ENCODE measurements at places on chromosomes 7 and 10.

DNA sequence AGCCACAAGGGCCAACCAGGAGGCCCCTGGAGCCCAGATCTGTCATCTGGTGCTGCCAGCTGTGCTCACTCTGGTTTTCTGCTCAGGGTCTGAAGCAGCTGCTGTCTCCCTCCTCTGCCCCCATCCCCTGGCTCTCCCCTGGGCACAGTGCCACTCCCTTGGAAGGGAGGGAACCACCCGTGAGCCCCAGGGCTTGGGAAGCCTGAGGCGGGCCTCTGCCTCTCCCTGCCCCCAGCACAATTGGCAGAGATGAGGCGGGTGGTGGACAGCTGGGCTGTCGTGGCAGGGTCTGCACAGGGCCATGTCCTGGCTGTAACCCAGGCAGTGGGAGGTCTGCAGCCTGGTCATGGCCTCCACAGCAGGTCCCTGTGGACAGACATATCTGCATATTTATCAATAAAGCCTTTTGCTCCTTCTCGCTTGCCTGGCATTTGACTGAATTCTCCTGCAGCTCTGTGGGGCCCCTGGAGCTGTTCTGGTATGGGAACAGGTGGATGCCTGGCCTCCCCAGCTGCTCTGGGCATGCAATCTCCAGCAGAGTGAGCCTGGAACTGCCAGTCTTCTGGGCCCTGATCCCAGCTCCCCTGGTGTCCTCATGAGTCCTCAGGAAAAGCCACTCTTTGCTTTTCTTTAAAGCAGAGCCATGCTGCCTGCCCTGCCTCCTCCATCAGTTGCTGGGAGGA lies 1.6 kb upstream of the ANKRD2 start:
- no peak for DNase-seq

GRCh38 chr10:66337211-66337610 lies 588.6 kb upstream of the LRRTM3 start:
- no peak for DNase-seq

DNA sequence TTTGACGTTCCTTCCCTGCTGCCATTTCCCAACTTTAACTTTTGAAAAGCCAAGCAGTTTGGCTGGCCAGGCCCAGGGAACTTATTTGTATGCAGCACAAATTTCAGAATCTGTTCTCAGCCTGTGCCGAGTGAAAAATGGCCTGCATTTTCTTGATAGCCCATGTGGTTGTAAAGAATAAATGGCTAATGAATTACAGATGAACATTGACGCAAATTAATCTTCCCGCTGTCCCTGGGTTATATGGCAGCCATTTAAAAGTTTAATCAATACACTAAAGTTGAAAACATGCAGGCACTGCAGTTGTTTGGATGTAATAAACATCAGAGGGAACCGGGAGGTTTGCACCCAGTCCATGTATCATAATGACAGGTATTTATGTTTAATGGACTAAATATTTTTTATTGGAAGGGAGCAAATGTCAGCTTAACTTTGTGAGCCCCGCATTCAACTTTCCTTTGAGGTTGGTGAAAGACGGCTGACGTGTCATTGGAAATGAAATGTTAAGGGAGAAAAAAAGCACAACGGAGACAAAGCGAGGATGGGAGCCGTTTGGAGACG lies 1092.4 kb downstream of the LRMDA start:
- DNase-seq, result no peak

GRCh38 chr10:17214526-17214925 lies 13.1 kb upstream of the TRDMT1 start:
- no peak for DNase-seq

GRCh38 chr7:51352174-51353100 lies 35.8 kb upstream of the COBL start:
- DNase-seq, result no peak

DNA sequence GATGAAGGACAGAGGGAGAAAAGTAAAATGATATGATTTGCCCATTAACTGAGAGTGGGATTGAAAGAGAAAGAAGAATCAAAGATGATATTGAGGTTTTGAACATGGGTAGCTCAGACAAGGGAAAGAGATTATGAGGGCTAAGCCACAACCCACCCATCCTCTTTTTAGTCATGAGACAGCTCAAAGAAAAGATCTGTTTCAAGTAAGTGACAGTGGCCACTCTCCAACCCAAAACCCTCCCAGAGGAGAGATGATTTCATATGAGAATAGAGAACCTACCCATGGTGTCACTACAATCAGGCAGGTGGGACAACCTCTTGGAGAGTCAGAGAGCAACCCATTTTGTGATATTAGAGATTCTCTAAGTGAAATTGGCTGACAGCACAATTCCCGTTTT lies 32.2 kb downstream of the PLXNA4 start:
- DNase-seq, result no peak

GRCh38 chr10:133179128-133179520 lies 19.1 kb downstream of the KNDC1 start:
- DNase-seq, result no peak

DNA sequence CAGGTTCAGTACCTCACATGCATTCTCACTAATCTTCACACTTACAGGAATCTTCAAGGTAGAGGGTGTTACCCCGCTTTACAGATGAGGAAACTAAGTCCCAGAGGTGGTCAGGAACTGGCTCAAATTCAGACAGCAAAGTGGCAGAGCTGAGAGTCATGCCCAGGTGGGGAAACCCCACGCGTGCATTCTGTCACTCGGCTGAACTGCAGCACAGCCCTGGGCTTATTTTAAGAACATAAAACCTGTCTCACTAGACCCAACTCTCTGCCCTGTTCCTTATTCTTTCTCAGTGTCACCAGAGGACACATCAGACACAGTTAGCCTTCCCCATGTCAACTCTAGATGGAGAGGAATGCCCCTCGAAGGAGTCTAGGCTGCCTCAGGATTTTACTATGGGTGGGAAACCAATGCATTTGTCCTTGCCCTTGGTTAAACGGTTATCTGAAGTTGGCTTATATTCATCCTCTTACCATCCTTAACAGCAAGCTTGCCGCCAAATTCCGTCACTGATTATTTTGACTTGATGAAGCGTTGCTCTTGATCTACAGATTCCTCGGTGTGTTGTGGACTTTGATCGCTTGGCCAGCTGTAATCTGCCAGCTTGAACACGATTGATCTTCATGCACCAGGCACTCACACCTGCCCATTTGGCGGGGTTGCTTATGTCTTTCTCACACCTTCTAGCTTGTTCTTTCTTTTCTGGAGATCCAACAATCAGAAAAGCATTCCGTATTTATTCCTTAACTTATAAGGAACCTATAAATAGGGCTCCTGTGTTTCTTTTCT lies 627.9 kb downstream of the SDK1 start:
- no peak for DNase-seq

DNA sequence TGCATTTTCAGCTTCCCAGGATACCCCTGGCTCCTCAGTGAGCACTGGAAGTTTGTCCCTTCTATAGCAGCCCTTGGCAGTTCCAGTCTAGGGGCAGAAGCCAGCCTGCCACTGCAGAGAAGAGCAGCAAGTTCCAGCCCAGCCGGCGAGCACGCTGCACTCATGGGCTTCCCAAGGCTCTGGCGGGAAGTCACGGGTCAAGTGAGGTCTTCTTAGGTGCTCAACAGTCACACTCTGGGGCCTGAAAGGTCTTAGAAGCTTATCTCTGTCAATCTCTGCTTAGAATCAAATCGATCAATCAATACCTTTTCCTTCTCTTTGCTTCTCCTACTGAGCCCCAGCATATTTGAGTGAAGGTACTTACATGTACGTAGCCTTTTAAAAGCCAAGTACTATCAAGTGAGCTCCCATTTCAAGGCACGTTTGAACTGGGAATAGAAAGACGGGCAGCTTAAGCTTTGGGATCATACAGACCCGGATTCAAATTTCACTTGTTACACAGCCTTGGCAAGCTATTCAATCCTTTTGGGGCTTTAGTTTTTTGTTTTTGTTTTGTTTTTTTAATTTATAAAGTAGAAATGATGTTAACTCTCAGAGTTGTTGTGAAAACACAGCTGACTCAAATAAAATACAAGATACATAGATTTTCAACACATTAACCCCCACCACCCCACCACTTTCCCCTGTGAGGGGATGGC lies 152.6 kb upstream of the KLF14 start:
- no peak for DNase-seq

DNA sequence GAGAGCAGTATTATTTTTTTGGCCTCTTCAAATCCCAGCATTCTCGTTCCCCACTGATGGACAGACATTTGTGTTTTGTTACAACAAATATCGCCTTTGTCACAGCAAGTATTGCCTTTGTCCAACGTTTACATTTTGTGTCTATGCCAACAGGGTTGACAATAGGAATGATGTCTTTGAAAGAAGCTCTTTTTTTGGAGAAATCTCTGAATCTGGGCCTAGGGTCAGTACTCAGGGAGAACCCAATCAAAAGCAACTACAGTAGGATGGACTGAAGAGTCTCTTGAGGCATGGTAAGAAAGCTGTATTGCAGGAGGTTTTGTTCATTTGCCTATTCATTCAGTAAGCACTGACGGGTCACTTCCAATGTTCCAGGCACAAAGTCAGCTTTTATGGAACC lies 57.7 kb upstream of the KLF14 start:
- no peak for DNase-seq

DNA sequence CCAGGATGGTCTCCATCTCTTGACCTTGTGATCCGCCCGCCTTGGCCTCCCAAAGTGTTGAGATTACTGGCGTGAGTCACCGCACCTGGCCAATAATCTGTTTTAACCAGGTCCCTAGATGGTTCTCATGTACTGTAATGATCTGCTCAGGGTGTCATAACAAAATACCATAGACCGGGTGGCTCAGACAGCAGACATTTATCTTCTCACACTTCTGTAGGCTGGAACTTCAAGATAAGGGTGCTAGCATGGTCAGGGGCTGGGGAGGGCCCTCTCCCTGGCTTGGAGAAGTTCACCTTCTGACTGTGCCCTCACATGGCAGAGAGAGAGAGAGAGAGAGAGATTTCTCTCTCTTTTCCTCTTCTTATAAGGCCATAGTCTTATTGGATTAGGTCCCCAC lies 279.4 kb upstream of the LYZL1 start:
- no peak for DNase-seq

GRCh38 chr7:83575436-83575835 lies 73.5 kb downstream of the SEMA3E start:
- no peak for DNase-seq

DNA sequence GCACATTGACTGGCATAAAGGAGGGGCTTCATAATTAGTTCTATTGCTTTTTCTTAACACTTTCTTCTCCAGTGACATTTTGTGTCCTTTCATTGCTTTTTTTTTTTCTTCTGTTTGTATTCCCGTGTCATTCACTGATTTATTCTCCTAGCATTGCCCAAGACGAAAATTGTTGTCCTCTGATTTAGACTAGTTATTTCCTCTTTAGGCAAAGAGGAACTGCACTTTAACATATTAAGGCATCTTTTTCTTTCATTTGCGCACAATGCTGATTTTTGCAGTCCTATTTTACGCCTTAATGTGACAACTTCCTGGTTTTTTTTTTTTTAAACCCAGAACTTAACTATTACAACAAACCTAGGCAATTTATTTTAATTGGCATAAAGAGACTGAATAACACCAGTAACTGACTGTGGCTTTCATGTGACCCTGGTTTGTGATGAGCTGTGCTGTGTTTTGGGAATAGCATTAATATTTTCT lies 39.7 kb downstream of the ARID5B start:
- DNase-seq, result no peak

GRCh38 chr10:99758211-99758891 lies 24.1 kb upstream of the ABCC2 start:
- no peak for DNase-seq

DNA sequence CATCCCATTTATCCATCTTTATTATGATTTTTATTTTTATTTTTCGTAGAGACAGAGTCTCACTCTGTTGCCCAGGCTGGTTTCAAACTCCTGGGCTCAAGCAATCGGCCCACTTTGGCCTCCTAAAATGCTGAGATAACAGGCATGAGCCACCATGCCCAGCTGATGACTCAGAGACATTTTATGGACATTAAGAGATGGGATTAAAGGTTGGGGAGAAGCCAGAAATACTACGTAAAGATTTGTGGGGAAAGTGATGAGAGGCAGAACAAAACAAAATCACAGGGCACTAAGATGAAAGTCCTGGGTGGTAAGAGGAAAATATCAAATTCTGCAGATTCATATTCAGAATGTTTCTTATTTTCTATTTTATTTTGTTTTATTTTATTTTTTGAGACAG lies 7.6 kb downstream of the WNT8B start:
- DNase-seq, result no peak

GRCh38 chr7:42880392-42880791 lies 31.5 kb downstream of the C7orf25 start:
- no peak for DNase-seq

GRCh38 chr10:15636446-15636845 lies 83.3 kb downstream of the ITGA8 start:
- DNase-seq, result no peak

- no peak for DNase-seq
These were observed 48.1 kb downstream of the SORBS1 start for GRCh38 chr10:95513008-95513589.

DNA sequence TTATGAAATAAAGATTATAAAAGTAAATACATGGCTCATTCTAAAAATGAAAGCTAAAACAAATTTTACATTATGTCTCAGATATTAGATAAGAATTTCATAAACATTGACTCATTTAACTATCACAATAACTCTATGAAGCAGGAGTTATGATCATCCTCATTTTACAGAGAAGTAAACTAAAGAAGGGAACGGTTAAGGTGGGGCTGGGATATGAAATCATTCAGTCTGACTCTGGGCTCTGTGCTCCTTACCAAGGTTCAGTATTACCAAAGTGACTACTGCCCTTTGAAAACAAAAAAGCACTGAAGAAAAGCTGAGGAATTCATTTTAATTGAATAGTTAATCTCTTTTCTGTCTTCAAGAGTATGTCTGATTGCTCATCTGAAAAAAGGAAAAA lies 22.1 kb upstream of the CUBN start:
- DNase-seq, result no peak

GRCh38 chr10:119737823-119738222 lies 12.0 kb downstream of the INPP5F start:
- DNase-seq, result no peak

- no peak for DNase-seq
These were observed 118.1 kb downstream of the ZNF365 start for GRCh38 chr10:62492012-62492869.

GRCh38 chr7:31811650-31812461 lies 124.8 kb downstream of the PPP1R17 start:
- DNase-seq, result no peak
